T-helper 1 cell (primary cell): ENCODE measurements at places on chromosomes 13 and 19.

GRCh38 chr13:23865026-23865425 lies 24.2 kb downstream of the MIPEP start:
- DNase-seq = no peak

DNA sequence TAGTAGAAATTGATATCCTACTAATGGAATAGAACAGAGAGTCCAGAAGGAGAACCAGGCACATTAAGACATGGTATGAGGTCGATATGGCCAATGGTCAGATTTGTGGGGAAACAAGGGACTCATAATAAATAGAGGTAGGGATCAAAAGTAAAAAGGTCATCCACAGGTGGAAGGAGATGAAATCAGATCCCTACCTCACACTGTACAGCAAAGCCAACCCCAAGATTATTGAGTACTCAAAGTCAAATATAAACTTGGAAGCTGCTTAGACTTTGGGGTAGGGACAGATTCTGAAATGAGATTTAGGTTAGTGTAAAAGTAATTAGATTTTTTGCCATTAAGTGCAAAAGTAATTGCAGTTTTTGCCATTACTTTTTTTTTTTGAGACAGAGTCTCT lies 40.7 kb downstream of the BICRA start:
- no peak for DNase-seq

DNA sequence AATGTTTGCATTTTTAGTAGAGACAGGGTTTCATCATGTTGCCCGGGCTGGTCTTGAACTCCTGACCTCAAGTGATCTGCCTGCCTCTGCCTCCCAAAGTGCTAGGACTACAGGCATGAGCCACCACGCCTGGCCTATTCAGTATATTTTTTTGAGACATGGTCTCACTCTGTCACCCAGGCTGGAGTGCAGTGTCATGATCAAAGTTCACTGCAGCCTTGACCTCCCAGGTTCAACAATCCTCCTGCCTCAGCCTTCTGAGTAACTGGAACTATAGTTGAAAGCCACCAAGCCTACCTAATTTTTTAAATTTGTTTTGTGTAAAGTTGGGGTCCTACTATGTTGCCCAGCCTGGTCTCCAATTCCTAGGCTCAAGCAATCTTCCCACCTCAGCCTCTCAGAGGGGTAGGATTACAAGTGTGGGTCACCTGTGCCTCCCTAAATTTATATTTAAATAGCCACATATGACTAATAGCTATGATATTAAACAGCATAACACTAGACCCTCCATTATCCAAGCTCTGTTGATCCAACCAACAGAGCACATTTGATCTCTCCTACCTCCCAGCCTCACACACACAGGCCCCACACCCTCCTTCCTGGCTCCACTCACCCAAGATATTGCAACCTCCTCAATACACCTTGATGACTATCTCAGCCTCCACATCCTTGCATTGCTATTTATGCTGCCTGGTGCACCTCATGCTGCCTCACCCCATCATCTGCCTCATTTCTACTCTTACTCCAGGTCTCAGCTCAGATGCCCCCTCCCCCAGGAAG lies 2.1 kb upstream of the CEACAM19 start:
- no peak for DNase-seq

DNA sequence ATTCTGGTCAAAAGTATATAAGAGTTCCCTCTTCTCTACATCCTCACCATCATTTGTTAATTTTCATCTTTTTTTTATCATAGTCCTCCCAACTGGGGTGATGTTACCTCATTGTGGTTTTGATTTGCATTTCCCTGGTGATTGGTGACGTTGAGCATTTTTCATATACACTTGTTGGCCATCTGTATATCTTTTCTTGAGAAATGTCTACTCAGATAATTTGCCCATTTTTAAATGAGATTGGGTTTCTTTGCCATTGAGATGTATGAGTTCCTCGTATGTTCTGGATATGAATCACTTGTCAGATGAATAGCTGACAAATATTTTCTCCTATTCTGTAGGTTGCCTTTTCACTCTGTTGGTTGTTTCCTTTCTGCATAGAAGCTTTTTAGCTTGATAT lies 2.4 kb downstream of the CD33 start:
- peak; percentile 23 for DNase-seq

DNA sequence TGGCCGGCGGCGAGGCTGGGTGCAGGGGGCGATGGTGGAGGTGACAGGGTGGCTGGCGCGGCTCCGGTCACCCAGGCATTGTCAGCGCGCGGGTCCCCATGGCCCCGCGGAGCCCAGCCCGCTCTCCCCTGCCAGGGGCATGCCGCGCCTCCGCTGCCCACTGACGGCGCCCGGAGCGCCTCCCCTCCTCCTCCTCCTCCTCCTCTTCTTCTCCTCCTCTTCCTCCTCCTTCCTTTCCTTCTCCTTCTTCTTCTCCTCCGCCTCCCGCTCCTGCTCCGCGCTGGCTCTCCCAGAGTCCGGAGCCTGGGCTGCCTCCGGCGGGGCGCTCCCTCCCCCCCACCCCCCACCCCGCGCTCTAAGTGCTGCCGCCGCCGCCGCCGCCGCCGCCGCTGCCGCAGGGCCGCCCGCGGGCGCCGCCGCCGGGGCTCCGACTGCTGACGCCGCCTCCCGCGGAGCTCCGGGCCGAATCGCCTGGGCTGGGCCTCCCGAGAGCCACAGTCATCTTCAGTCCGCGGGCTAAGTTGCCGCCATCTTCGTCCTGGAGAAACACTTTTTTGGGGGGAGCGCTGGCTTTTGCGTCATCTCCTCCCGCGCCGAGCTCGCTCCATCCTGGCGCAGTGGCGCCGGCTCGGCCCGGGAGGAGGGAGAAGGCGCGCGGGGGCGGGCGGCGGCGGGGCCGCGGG lies 348.3 kb downstream of the LIG4 start:
- DNase-seq = no peak

DNA sequence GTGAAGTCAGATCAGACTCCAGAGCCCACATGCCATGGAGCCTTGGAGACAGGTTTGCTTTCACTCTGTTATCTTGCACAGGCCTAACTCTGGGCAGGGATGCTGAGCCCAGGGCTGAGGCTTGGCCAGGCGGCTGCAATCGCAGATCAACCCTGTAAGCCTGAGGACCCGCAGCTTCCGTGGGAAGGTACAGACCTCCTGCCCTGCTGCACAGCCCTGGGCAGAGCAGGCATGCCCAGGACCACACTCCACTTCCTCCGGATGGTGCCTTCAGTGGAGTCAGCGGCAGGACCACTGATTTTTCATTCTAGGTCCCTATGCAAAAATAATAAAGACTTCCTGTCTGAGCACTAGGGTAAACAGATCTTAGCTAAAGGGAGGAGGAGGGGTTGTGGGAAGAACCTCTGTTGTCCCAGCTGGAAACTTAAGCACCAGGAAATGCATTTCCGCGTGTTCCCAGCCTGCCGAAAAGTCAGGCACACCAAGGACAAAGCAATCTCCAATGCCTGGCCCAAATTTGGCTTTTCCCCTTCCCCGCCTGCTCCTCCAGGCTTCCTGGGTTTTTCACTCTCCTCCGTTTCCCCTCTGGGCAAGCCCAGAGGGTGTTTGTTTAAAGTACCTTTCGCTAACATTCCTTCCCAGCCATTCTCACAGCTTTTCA lies 87.3 kb downstream of the KCTD15 start:
- no peak for DNase-seq

GRCh38 chr13:64510747-64511146 lies 2719.4 kb downstream of the PCDH9 start:
- DNase-seq = no peak

DNA sequence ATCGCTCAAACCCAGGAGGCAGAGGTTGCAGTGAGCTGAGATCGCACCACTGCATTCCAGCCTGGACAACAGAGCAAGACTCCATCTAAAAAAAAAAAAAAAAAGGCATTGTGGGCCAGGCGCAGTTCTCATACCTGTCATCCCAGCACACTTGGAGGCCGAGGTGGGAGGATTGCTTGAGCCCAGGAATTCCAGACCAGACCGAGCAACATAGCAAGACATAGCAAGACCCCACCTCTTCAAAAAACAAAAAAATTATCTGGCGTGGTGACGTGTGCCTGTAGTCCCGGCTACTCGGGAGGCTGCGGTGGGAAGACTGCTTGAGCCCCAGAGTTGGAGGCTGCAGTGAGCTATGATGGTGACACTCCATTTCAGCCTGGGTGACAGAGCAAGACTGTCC lies 18.0 kb downstream of the PIP5K1C start:
- no peak for DNase-seq

GRCh38 chr13:23949200-23949599 lies 51.9 kb upstream of the C1QTNF9B start:
- DNase-seq = no peak

DNA sequence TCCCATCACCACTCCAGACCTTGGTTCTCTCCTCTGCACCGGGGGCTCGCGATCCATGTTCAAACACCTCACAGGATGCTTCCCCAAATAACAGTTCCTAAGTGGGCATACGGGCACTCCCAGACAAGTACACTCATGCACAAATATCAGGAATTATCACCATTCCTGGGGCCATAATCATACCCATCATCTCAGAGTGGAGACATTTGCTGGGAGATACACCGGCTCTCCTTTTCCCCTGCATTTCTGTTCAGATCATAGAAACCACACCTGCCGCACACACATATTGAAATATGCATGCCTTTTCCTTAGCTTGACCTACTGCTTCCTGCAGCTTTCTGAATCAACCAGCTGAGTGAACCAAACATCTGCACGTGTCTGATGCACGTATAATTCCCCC lies 33.9 kb upstream of the MBNL2 start:
- no peak for DNase-seq

DNA sequence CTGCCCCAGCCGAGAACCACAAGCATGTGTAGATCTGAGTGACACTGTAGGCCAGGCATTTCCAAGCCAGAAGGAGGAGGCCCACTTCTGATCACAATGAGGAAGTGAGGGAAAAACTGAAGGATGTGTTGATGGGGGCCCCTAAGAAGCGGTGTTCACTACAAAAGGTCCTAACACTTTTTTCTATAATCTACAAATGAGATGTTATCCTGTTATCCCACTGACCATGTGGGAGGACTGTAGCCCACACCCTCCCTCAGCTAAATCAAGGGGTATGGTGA lies 99.0 kb upstream of the MCF2L start:
- no peak for DNase-seq

GRCh38 chr13:37429976-37430375 lies 168.6 kb downstream of the POSTN start:
- DNase-seq = no peak

DNA sequence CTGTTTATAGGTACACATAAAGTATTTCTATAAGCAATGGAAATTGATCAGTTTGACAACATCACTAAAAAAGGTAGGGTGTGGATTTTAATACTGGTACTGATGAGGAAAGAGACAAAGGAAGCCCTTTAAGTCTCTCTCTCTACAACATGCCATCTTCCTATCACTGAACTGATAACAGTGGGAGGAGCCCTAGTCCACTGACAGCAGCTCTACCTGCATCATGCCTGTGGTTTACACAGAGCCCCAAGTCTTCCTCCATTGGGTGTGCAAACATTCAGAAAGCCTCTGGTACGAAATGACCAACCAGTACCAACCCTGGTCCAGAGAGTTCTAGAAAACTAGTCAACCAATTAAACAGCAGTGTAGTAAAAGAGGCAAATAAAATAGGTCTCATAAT lies 53.4 kb downstream of the KLF12 start:
- DNase-seq = no peak

DNA sequence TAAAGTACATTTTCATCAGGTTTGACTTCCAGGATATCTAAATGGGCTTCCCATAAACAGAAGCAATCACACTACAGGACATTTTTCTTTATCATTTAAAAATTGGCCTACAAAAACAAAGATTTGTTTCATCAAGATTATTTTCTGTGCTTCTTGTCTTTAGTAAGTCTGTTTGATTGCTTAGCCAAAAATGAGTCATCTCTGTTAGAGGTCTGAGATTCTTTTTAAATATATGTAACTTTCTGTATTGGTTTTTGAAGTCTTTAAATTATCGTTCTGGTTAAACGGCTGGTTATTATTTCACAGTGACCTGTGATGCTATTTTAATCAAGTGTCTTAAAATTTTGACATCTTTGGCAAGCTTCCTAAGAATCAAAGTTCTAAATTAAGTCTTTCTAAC lies 62.7 kb downstream of the SLITRK1 start:
- DNase-seq = no peak

DNA sequence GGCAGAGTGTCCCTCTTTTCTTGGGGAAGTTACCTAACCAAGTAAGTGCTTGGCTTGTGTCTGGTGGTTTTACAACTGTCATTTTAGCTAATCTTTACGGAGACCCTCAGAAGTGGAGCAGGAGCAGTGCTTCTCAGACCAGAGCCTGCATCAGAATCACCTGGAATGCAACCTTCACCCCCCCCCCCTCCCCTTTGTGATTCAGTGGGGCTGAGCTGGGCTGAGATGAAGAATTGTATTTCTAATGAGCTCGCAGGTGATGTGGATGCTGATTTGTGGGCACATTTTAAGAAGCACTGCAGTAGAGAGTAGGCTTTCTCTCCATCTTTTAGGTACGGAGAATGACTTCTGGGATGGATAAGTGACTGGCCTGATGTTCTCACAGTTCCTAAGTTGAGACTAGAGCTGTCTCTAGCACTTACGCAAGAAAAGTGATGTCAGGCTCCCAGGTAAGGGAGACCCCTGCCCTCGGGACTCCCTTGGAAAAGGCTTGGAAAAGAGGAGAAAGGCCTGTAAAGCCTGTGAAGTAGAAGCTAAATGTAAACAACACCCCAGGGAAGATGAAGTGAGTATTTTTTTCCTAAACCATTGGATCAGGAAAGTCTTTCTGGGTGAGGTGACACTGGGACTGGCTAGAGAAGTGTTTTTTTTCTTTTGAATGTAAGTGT lies 23.3 kb upstream of the RNF113B start:
- no peak for DNase-seq

GRCh38 chr19:11414544-11414943 lies 4.6 kb downstream of the RGL3 start:
- DNase-seq = no peak

GRCh38 chr13:39023761-39024160 lies 14.1 kb downstream of the PROSER1 start:
- no peak for DNase-seq

DNA sequence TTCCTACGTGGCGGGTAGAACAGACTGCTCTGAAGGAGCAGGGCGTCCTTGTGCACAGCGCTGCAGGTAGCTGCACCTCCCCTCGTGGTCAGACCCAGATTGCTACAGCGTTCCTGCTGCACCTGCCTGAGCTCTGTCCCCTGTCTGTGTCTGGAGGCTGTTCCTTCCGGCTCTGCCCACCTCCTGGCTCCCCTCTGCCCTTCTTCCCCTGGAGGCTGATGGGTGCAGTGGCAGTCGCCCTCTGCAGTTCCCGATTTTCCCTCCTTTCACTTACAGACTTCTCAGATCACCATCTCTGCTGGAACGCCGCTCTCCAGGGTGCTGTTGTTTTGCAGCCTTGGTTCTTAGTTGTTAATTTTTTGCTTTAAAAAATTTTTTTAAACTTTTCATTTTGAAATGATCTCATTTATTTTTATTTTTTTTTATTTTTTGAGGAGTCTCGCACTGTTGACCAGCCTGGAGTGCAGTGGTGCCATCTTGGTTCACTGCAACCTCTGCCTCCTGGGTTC lies 53.6 kb downstream of the SMARCA4 start:
- DNase-seq = no peak

- no peak for DNase-seq
Measured at GRCh38 chr13:112994084-112994780, 25.2 kb downstream of the MCF2L start.
